ENCODE measurements at places on chromosomes 5 and 9.

DNA sequence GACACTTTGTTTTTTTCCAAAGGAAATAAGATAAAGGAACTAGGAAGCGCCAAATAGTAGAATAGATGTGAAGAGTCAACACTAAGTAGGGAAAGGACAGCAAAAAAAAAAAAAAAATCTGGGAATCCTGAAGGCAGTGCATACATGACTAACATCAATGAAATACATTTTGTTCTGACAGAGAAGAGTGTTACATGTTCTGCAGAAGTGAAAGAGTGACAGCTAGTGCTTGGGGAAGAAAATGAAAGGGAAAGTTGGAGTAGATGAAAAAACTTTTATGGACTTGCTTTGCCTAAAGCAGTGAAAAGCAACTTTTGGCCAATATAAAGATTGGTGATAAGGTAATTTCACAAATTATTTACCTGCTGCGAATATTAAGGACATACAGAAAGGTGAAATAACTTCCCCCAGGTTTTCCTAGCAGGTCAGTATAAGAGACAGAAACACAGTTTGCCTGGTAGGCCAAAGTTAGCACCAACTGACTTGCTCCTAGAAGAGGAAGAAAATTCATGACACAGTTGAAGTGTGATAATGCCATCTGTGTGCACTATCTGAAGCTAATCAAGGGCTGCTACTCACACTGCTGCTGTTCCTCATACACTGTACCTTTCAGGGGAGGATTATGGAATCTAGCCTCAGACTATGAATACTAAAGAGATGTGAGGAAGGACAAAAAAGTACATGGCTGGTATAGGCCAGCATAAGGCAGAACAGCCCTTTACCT lies 38.6 kb downstream of the RANBP6 start:
- no peak for DNase-seq

DNA sequence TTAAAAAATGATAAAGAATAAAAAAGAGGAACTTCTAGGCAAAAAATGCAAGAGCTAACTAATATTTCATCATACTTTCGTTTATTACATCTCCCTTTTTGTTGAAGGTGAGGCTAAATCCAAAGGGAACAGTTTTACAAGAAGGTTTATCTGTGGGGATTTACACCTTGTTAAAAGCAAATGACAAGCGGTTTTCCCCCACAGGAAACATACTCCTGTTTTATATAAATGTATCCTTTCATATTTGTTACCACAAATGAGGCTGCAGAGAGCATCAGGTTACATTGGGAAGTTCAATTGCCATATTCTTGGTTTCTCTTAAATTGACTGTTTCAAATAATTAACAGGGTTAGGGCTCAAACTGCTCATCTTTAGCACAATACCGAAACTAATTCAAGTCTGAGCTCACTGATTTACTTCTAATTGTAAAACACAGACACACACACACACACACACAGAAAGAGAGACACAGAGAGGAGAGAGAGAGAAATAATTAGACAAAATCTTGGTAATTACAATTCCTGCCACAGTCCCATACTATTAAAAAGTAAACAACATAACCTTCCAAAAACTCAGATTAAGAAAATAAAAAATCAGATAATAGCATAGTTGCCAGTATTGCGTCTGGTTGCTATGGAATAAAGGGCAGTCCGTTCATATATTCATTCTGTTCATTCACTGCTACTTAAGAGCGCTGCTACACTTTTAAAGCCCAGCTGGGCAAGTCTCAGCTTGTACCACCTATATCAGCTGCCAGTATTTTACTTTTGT lies 17.1 kb downstream of the RFX3 start:
- DNase-seq = peak; percentile 40

DNA sequence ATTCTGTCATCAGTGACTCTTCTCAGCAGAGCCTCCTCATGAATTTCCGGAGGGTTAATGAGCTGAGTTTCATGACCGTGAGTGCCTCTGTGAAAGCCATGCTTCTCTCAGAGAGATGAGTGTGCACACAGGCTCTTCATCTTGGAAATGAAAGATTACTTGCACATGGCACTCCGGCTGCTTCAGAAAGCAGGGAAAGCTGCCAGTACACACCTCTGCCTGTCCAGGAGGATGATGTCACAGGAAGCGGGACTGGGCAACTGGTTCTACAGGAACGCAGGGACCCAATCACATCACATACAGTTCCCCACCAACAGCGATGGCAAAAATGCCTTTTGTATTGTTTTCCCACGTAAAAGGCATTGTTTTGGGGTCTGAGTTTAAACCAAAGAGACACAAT lies 286.0 kb upstream of the DAP start:
- no peak for DNase-seq

GRCh38 chr5:60366489-60366888 lies 333.5 kb downstream of the DEPDC1B start:
- peak; percentile 46 for DNase-seq

DNA sequence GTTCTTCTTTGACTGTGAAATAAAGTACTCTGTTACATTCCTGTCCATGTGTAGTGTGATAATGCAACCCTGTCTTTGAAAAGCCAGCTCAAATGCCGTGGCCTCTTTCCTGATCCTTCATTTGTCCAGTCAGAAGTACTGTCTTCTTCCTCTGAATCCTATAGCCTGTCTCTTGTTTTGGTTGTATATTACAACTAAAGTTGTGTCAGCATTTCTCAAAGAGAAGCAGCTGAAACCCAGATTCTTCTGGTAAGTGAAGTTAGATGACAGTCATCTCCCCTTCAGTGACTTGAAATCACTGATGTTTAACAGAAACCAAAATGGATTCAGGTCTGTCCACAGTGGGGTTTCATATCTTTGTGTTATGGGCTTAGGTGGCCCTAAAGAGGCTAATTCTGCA lies 196.2 kb downstream of the PCSK1 start:
- no peak for DNase-seq

DNA sequence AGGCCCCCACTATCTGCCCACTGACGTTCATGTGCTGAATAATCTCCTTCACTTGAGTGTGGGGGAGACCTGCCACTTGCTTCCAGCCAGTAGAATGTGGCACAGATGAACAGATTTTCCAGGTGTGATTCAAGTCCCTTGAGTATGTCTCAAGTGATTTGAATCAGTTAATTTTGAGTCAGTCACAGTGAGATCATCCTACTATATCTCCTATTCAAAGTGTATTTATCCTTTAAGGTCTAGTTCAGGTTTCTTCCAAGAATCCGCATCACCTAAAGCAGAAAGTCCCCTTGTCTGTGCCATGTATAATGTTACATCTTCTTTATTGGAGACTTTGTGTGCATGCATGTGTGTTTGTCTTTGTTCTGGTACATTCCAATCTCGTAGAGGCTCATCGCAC lies 208.3 kb upstream of the DAB2 start:
- no peak for DNase-seq

DNA sequence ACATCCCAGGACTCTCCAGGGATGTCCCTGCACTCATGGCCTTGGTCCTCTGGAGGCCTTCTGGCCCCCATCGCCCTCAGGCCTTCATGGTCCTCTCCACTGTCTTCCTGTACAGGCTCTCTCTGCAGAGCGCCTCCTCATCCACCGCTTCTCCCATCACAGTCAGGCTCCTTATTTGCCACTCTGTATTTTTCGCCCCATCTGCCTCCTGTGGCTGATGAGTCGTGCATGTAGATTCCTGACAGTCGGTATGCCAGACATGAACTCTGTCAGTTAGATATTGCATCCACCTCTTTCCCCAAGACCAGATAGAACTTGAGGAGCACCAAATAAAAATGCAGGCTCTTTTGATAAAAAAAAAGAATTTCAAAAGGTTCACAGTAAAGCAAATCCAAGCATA lies 362.8 kb downstream of the IRX1 start:
- DNase-seq = no peak

DNA sequence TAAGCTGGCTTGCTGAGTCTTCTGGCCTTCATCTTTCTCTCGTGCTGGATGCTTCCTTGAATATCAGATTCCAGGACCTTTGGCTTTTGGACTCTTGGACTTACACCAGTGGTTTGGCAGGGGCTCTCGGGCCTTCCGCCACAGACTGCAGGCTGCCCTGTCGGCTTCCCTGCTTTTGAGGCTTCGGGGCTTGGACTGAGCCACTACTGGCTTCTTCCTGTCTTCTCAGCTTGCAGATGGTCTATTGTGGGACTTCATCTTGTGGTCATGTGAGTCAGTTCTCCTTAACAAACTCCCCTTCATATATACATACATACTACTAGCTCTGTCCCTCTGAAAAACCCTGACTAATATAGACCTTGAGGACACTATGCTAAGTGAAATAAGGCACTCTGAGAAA lies 78.3 kb upstream of the SSBP2 start:
- no peak for DNase-seq

DNA sequence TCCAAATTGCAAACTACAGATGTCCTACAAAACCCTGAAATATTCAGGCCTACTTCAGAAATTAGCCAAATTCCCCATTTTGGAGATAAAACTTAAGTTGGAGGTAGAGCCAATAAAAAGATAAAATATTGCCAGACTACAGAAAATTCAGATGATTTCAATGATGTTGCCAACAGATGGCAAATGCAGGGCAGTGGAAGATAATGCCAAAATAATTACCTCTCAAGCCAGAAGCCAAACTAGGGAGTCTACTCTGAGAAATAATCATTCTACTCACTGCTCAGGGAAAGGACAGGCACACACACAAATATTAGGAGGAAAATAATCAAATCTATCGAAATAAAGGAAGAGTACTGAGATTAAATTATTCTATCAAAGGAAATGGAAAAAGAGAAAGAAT lies 347.5 kb upstream of the CCNG1 start:
- no peak for DNase-seq

DNA sequence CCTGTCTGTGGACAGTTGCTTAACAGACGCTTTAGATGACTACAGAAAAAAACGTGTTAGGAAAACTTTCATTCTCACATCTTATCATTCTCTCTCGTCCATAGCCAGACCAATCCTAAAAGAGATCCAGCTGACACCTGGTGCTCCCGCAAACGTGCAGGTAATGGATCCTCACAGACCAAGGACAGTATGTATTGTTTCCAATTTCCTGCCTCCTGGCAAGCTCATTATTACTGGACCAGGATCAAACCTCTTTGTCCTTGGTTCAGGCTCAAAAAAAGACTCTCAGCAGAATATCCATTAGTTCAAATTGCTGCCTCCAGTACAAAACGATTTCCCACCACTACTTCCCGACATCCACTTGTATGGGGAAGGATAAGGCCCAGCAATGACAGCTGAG lies 62.4 kb downstream of the SERINC5 start:
- no peak for DNase-seq

DNA sequence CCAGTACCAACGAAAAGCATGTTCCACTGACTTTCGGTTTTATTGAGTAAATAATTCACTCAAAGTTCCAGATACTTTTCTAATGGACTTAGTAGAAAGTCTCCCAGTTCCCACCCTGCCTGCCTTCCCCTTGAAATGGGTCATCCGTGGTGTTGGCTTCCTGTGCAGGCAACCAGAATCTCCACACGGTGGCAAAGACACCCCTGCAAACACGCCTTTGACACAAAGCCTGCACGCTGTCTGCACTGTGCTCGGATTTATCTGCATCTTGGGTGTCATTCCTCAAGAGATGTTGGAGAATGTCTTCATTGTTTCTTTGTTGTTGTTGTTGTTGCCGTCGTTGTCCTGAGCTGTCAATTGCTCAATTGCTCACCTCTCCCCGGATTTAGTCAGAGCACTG lies 150.0 kb upstream of the IRX2 start:
- no peak for DNase-seq

GRCh38 chr9:29297592-29297991 lies 1724.3 kb upstream of the C9orf72 start:
- no peak for DNase-seq

DNA sequence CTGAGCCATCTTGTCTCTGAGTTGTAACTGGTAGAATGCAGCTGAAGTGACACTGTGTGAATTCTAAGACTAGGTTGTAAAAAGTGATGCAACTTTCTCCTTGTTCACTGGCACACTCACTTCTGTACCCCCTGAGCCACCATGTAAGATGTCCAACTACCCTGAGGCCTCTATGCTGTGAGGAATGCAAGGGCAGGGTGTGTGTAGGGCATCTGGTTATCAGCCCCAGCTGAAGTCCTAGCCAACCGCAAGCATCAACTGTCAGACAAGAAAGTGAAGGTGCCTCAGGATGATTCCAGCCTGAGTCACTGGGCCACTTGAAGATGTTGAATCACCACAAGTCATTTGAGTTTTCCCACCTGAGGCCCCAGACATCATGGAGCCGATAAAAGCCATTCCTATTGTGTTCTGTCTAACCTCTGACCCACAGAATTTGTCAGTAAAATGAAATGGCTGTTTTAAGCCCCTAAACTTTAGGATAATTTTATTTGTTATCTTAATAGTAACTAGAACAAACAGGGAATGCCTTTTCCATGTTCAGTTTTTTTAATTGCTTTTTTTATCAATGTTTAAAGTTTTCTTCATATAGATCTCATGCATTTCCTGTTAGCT lies 18.7 kb upstream of the RHOBTB3 start:
- peak; percentile 86 for DNase-seq

DNA sequence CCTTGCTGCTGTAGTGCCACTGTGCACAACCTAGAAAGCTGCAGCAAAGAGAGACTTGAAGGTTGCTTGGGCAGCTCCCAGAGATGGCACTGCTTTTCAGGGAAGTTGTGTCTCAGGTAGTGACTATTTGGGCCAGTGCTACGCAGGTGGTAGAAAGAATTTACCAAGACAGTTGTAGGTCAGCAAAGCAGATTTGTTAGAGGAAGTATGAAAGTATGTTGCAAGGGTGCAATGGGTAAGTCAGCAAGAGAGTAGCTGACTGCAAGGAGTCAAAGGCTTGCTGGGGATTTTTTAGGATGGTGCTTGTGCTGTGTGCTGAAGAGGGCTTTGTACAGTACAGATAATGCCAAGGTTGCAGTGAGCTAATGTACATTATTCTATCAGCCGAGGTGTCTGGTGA lies 33.5 kb upstream of the SPARC start:
- no peak for DNase-seq

GRCh38 chr9:86771941-86772634 lies 175.2 kb downstream of the GAS1 start:
- DNase-seq = no peak

DNA sequence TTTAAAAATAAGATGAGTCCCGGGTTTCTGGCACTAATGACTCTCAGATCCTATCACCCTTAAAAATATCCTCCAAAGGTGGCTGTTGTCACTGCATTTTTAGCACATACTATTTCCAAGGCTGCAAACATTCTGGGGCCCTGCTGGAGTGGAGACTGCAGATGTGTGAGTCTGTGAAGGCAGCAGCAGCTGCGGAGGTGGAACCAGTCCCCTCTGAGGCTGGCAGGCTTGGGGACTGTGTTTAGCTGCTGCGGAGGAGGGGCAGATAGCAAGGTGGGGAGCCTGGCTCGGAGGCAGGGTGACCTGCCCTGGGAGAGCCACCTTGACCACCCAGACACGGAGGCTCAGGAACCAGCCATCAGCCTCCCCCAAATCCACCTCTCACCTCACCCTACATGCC lies 77.0 kb downstream of the C5orf15 start:
- no peak for DNase-seq

DNA sequence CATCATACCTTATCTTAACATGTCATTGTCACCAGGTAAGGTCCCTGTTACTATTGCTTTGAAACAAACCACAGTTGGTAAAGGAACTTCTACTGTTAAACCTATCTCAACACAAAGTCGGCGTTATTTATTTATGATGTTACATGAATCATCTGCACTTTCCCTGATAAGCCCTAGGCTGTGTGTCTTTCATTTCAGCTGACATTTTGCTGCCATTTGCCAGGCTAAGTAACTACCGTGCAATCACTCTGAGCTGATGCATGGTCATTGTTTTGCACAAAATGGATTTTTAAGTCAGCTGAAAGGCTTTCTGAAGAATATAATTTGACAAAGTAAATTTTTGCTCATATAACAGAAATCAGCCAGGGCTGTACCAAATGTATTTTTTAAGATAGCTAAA lies 546.5 kb downstream of the ZNF608 start:
- DNase-seq = no peak
